IMR-90 (cell line): ENCODE measurements at places on chromosomes 2 and 18.

- no peak for DNase-seq
Observed at GRCh38 chr2:222427646-222428301, 3.4 kb downstream of the SGPP2 start.

DNA sequence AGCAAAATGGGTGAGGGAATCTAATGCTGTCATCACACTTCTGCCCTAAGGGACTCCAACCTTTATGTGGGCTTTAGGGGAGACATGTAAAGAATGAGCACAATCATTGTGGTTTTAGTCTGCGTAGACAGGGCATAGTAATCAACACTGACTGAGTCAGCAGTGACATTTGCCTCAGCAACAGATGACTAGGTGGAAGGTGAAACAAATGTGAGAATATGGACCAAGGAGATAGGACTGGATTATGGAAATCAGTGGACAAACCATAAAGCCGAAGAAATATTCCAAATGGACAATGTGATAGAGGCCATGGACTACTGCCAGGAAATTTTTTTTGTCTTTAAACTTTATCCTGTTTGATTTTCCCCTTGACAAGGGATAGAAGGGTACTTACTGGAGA is 83.9 kb downstream of the PDK1 start:
- peak; percentile 99 for DNase-seq

- no peak for DNase-seq
Observed at GRCh38 chr2:137937246-137937645, 27.0 kb upstream of the HNMT start.

DNA sequence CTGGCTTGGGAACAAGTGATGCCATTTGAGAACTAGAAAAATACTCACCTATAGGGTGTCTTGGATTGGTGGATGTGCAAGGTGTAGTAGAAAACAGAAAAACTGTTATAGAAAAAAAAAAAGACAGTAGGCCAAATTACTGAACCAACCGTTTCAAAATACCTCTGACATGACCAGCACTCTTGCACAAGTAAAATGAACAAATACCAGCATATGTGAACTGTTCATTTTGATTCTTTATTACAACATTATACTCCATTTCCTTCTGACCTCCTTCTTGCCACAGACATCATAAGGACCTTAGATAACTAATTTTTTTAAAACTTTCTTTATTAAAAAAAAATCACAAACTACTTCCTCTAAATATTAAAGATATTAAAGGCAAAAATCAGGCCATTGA is 125.5 kb downstream of the ATAD2B start:
- peak; percentile 82 for DNase-seq

- DNase-seq = no peak
Observed at GRCh38 chr18:471716-472115, 28.8 kb downstream of the COLEC12 start.

DNA sequence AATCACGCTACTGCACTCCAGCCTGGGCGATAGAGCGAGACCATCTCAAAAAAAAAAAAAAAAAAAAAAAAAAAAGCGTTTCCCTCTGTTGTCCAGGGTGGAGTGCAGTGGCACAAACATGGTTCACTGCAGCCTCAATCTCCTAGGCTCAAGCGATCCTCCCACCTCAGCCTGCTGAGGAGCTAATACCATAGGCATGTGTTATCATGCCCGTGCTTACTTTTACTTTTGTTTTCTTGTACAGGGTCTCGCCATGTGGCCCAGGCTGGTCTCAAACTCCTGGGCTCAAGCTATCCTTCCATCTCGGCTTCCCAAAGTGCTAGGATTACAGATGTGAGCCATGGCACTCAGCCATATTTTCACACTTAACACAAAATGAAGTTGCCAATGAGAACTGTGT is 37.5 kb downstream of the PSME4 start:
- no peak for DNase-seq

DNA sequence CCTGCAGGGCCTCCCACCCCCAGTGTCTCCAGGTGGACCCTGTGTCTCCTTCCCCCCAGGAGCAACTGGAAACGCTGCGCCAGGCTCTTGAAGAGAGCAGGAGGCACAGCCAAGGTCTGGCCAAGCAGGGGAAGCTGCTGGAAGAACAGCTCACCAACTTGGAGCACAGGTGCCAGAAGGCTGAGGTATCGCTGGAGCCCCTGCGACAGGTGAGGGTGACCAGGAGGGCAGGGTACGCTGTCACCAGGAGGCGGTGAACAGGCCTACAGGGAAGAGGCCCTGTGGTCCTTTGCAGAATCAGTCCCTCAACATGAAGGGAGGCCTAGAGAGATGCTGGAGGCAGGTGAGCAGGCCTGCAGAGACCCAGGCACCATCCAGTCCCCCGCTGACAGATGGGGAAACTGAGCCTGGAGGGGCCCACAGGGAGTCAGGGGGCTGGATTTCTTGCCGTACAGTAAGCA is 15.6 kb upstream of the SNED1 start:
- no peak for DNase-seq

DNA sequence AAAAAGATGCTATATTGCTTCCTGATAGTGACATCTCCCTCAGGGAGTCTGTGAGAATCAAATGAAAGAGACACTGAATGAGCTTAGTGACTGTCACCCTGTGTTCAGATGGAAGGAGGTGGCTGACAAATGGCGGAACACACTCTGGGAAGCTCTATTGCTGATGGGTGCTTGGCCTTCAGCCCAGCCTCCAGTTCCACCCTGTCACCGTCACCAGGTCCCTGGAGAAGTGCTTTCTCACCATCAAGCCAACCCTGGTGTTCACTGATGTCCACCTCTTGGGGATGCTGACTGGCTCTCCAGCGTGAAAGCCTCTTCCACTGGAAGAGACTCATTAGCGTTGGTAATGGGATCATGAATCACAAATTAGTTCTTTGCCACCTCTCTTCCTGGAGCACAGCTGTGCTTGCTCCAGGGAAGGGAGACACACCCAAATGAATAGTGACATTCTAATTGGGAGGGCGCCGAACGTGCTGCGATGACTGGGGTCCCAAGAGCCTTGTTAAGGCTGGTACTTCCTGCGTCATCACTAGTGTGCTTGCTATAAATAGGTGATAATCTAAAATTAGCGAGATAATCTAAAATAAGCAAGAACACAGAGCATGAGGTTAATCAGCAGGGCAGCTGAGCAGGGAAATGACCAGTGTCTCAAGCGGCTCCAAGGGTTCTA is 154.0 kb downstream of the CLIP4 start:
- DNase-seq = no peak

DNA sequence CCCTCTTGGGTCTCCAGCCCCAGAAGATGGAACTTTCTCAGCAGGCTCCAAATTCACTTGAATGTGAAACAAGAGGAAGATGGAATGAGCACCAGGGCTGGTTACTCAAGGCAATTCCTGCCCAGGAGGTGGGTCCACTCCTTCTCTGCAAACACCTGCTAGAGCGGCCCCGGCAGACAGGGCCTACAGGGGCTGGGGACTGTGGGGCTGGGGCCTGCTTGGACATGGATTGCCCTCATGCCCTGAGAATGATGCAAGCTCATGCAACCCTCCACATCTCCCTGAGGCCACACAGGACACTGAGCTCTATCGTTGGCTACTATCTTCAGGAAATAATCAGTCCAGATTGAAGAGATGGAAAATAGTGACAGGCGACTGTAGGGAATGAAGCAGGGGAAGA is 39.1 kb downstream of the TFCP2L1 start:
- no peak for DNase-seq

GRCh38 chr2:242056026-242056425 is 186.5 kb downstream of the RTP5 start:
- no peak for DNase-seq

- peak; percentile 82 for DNase-seq
Observed at GRCh38 chr2:48496849-48497248, 33.1 kb upstream of the STON1 start.

DNA sequence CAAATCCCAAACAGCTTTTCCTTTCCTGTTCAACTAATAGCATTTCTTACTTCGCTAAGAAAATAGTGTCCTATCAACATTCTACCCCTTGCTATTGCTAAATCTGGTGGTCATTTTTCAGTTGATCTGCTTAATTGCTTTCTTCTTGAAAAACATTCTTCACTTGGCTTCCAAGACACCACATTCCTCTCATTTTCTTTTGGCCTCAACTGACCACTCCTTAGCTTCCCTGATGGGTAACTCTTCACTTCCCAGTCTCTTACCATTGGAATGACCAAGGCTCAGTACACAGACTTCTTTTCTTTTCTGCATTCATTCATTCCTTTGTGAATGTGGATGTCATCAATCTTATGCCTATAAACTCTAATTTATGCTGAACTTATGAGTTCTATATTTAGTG is 230.8 kb upstream of the CDH2 start:
- no peak for DNase-seq

GRCh38 chr2:1493431-1494126 is 80.3 kb downstream of the TPO start:
- DNase-seq = no peak

DNA sequence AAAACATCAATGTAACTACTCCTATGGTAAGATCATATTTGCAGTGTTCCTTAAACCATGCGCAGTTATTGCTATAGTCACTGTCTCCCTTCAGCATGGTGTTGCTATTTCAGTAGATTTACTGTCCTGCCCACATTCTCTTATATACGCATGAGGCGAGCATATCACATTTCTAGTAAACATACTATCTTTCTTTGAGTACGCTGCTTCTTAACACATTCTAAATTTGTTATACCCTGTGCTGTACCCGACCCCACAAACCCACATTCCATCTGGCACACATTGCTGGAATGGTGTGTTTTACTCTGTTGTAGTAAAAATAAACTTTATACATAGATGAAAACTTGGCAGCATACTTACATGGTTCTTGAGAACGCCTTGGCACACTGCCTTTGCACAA is 163.3 kb downstream of the QPCT start:
- DNase-seq = peak; percentile 82

DNA sequence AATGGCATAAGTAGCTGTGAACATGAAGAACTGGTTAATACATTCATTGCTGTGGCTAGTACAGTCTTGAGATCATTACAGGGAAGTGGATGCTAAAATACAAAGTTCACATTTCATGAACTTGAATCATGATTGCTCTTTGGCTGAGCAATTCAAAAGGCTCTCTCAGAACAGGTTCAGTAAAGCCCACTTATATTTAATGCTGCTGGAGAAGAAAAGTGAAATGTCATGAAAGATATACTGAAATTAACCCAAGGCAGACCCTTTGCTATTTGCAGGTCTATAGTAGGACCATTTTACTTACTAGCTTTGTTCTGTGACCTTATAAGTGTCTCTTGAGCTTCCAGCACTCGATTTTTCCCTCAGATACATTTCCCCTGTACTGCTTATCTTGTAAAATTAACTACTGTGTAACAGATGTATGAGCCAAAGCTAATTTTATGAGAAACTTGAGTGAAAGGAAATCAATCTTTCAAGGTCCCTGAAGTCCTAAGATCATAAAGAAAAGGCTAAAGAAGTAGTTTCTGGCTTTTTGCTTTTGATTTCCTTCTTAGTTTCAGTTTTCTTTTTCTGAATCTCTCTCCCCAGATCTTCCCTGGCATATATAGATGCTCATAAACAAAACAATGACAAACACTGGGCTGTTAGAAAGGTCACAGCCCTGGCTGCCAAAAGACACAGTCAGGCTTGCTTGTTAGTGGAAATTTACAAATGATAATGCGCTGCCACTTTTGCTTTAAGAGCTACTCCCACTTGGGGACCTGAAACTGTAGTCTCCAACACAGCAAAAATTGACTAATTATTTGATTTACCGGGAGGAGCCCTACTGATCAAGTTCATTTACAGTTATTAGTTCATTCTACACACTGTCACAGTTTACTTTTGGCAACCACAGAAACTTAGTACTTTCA is 132.7 kb upstream of the XPO1 start:
- peak; percentile 47 for DNase-seq

- DNase-seq = no peak
Observed at GRCh38 chr18:79699653-79700052, 20.1 kb downstream of the CTDP1 start.

DNA sequence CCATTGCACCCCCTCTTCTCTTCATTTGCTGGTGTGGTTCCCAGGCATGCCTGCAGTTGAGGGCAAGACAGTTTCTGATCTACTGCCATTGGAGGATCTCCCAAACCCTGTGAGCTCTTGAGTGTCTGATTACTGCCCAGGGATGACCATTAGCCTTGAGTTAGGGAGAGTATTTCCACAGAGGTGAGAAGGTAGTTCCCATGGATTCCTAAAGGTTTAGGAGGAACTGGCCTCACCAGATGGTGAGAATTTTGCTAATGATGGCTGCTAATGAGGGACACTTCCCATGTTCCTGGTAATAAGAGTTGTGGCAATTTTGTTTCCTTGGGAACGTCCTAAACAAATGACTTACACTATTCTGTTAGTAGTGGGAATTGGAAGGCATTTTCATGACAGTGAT is 42.5 kb downstream of the PTPRM start:
- DNase-seq = no peak

DNA sequence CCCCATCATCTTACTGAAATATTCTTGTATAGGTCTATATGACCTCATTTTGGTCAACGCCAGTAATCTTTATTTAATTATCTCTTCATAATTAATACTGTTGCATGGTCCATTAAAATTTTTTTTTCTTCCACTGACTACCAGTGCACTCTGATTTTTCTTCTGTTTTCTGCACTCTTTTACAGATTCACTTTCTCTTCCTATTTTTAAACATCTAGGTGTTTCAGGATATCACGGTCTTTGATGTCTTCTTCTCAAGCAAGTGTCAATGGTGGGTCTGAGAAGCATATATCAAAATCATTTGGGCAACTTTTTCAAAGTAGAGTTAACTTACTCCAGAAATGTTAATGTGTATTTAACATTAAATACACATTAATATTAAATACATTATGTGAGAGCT is 51.4 kb downstream of the CCDC141 start:
- DNase-seq = no peak

GRCh38 chr18:12271376-12272235 is 17.4 kb downstream of the CIDEA start:
- peak; percentile 74 for DNase-seq

GRCh38 chr2:183088061-183088460 is 9.5 kb downstream of the DUSP19 start:
- no peak for DNase-seq

GRCh38 chr2:10913501-10914271 is 2.0 kb downstream of the KCNF1 start:
- no peak for DNase-seq

DNA sequence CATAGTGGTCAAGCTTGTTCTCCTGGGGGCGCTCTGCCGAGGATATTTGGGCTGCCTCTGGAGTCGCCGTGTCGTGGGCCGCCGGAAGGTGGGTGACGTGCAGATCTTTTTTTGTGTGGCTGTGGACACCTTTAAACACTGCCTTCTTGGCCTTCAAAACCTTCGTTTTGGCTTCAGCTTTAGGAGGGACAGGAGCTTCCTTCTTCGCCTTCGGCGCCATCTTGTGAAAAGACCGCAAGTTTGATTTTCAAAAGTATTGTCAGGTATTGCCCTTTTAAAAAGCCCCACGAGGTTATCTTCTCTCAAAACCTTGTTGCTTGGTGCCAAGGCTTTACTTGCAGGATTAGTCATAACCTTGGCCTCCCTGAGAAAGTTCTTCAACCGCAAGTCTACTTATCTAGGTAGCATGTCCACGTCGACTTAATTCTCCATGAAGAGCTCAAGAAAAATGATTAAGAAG is 20.8 kb downstream of the LAMA3 start:
- DNase-seq = peak; percentile 20
